ENCODE measurements at places on chromosomes 11 and 22. TPM values are rescaled to one million over a fixed set of nuclear protein-coding genes. Genes with fewer than 3 reads are reported as not detected.

DNA sequence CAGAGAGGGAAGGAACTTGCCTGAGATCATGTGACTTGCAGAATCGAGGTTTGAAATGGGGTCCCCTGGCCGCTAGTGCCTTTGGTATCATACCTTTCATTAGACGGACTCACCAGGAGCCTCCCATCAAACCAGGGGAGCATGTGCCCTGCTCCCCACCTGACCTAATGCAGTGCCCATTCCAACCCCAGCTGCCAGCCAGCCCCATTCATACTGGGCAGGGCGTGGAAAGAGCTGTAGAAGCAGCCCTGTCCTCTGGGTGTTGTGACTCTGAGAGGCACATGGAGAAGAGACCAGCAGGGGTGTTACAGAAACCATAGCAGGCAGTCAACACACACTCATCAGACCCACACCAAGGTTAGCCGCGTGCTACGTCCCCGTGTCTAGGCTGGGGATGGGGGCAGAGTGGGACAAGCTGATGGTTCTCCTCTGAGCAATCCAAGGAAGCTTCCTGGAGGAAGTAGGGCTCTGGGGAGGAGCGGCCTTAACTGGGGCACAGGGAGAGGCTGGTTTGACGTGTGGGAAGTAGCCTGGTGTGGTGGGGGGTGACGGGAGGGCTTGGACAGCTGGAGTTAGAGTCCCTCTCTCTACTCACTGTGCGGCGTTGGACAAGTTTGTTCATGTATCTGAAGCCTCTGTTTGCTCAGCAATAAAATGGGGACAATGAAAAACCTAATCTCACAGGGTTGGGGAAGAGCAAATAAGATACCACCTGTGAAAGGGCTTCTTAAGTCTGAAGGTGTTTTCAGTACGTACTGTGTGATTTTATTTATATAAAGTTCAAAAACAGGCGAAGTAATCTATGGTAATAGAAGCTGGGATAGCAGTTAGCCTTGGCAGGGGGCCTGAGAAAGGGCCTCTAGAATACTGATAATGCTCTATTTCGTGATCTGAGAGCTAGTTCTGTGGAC lies 14.0 kb downstream of the GRIK4 start:
- no peak overlapping the region for H3K4me3 ChIP-seq
- DNase-seq = no peak
- no peaks in the 10 kb centered on the region for H3K4me1 ChIP-seq
- no peaks in the 10 kb centered on the region for H3K36me3 ChIP-seq
- H3K27ac ChIP-seq = no peak overlapping the region

The PGGHG gene
- polyA plus RNA-seq = 1.6 TPM

DNA sequence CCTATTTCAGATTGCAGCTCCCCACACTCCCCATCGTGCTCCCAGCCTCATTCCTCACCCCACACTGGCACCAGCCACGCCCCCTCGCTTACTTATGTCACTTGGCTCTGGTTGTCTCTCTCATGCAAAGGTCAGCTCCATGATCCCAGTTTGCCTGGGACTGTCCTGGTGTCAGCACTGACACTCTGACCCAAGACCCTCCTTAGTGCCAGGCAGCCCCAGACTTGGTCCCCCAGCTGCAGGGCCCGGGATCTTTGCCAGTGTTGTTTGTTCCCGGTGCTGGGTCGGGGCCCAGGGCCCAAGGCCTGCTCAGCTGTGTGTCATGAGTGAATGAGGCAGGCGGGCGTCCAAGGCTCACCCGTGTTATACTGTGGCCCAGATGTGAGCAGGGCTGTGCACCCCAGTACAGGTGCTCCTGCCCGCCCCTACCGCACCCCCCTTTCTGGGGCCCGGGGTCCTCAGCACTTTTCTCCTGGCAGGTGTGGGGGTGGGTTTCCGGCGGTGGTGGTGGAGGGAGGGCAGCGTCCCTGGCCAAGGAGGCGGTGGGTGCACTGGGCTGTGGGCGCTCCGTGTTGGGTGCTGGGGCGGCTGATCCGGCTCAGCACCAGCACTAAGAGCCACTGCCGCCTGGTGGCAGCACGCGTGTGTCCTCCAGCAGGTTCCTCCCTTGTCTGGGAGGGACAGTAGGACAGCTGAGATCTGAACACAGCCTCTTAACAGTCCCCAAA lies 19.5 kb downstream of the IL17REL start:
- H3K27me3 ChIP-seq = no peaks in the 10 kb centered on the region
- H3K27ac ChIP-seq = no peak overlapping the region
- no peaks in the 10 kb centered on the region for H3K4me1 ChIP-seq
- DNase-seq = peak; percentile 59
- no peak overlapping the region for H3K4me3 ChIP-seq

DNA sequence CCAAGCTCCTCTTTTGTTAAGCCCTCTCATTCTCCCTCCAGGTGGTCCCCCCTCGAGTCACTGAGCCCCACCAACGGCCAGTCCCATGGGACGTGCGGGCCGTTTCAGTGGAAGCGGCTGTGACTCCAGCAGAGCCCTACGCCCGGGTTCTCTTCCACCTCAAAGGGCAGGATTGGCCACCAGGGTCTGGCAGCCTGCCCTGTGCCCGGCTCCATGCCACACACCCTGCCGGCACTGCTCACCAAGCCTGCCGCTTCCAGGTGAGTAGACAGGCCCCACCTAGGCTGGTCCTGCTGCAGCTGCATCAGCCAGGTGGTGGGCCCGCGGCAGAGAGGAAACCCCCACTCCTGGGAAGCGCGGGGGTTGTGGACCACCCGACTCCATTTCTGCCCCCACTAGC lies 3.3 kb downstream of the TMEM132A start:
- peaks cover 10% of the 10 kb centered on the region for H3K36me3 ChIP-seq
- H3K27me3 ChIP-seq = peaks cover 25% of the 10 kb centered on the region
- H3K27ac ChIP-seq = no peak overlapping the region
- H3K4me1 ChIP-seq = peaks cover 16% of the 10 kb centered on the region
- DNase-seq = no peak
